Daoy (cell line): ENCODE measurements at places on chromosomes 1 and 21. TPM values are rescaled to one million over a fixed set of nuclear protein-coding genes. Genes with fewer than 3 reads are reported as not detected.

The ERRFI1 gene
- 81.0 and 95.0 TPM in 2 replicates for total RNA-seq

The BATF3 gene
- 3.1 and 12.4 TPM in 2 replicates for total RNA-seq

The LAPTM5 gene
- total RNA-seq, result 0.21 and 2.7 TPM in 2 replicates

The CHIT1 gene
- not detected in 2 replicates for total RNA-seq

The IQGAP3 gene
- total RNA-seq, result 43.6 and 45.7 TPM in 2 replicates

The PIGV gene
- 7.9 and 9.0 TPM in 2 replicates for total RNA-seq

The ELAPOR1 gene
- total RNA-seq, result 0.23 and 0.33 TPM in 2 replicates

The FMO1 gene
- not detected in 2 replicates for total RNA-seq

The SIM2 gene
- total RNA-seq, result 12.9 and 16.5 TPM in 2 replicates

The MAEL gene
- total RNA-seq, result 0.11 TPM in 1 of 2 replicates, not detected in the other

The MYOC gene
- not detected in 2 replicates for total RNA-seq

The TRABD2B gene
- total RNA-seq, result not detected in 2 replicates
